T-helper 2 cell (primary cell): ENCODE measurements at places on chromosomes 7 and 10.

- no peak for DNase-seq
Observed at GRCh38 chr10:30553626-30554439, 75.7 kb downstream of the LYZL2 start.

DNA sequence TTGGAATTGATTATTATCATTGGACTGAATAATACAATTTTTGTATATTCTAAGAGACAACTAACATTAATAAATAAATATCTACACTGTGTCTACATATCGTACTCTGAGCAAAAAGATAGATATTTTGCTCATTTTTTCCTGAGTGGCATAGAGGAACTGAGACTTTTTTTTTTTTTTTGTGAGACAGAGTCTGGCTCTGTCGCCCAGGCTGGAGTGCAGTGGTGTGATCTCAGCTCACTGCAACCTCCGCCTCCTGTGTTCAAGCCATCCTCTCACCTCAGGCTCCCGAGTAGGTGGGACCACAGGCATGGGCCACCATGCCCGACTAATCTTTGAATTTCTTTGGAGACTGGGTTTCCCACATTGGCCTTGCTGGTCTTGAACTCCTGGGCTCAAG, 14.0 kb downstream of the KMT2E start:
- no peak for DNase-seq

DNA sequence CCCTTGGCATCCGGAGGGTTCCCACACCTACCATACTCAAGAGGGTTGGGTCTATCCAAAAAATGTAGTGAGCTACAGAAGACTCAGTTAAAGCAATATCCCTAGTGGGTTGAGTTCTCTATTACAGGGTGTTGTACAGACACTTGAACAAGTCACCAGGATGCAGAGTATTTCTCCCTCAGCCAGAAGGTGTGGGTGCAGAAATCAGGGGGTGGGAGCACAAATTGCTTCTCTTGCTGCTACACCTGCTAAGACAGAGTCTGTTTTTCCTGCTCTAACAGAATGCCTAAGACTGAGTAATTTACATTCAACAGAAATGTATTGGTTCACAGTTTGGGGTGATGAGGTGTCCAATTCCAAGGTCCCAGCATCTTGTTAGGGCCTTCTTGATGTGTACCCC, 433.4 kb downstream of the TCERG1L start:
- DNase-seq, result no peak

DNA sequence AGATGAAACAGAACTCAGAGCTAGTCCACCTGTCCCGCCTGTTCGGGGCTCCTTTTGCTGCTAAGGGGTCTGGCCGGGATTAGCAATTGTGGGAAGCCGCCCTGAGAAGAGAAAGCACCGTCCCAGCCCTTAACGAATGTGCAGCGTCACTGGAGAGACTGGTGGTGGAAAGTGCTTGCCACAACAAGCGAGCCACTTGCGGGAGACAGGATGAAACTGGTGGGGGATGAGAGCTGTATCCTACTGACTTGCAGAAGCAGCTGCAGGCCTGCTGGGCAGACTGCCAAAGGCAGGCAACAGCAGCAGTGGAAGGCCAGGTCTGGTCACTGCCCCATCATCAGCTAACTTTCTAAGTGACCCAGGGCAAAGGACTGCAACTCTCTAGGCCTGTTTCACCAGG, 95.4 kb downstream of the FAM53B start:
- peak; percentile 38 for DNase-seq

DNA sequence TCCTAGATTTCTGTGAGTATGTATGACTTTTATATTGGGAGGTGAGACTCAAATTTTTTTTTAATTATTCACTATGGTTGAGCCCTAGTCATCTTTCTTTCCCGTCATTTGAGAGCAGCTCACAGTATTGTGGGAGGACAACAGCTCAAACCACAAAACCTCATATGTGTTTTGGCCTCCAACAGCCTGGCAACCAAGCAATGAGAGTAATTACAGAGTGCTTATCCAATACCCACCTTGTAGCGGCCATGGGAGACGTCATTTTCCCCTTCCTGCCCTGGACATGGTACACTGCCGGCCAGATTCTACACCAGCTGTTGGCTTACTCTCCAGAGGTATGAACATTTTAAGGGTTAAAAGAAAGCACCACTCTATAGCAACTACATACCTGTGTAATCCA, 49.1 kb downstream of the DOCK4 start:
- no peak for DNase-seq

DNA sequence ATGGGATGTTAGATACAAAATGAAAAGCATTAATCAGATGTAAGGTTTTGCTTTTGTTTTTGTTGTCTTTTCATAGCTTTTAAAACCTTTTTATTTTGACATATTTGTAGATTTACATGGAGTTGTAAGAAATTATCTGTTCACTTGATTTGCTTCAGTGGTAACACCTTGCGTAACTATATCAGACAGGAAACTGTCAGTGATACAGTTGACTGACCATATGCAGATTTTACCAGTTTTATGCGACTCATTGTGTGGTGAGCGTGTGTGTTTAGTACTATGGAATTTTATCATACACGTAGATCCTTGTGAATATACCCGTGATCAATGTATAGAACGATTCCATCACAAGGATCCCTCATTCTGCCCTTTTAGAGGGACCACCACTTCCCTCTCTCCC, 701.4 kb downstream of the SUGCT start:
- DNase-seq, result no peak

DNA sequence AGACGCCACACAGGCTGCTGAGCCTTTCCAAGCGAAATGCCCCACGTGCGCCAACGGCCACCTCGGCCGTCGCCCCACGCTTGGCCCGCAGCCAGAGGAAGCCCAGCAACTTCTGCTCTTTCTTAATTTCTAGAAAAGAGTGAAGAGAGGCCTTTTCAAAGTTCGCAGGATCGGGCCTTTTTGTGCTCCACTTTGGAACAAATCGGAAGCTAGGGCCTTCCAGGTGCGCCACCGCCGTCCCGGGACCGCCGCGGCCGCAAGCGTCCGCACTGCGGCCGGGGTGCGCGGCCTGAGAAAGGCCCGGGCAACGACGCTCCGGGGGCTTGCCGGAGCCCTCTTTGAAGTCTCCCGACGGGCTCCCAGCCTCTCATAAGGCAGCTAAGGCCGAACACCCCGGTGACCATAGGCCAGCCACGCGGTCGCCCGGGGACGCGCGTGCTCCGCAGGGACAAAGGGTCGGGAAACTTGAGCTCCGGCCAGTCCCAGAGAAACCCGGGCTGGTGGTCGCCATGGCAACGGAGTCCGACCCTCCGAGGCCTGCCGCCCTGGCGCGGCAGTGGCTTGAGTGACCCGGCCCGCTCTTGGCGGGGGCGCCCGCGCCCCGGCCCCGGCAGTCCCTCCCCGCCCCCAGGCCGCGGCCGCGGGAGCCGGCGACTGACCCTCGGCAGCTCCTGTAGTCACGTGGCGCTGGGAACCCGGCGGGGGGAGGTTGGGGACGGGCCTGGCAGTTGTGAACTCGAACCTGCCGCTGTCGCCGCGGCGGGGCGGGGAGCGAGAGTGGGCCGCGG, at the start of gene REPIN1:
REPIN1 (plus strand) TSS at position 727 of the 788 bp plus-strand sequence. CDS start 890 bp downstream, outside the sequence.
- peak; percentile 91 for DNase-seq

DNA sequence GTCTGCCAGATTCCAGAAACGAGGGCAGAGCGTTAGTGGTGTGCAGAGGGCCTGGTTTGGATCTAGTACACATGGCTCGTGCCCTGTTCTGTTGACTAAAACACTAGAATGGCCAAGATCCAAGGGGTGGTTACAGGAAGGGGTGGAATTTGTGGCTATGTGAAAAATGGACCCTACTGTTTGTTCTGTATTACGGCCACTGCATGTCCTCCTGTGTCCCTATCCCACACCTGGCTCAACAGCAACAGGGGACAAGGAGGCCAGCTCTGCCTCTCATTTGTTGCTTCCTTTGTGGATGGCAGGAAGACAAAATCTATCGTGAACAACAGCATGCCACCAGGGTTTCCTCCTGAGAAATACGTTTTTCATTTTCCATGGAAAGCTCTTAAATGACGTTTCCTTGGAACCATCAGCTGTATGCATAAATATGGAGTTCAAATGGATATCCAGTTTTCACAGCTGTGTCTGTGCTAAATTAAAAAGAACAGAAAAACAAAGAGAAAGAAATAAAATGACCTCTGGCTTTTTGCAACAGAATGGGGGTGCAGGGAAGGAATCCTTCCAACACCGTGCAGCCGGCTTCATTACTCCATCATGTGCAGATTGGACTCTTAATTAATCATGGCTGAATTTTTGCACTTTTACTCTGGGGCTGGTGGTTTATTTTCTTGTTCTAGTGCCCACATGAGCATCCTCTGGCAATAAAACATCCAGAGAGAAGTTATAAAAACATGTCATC, 318.9 kb downstream of the CXCL12 start:
- DNase-seq, result no peak

GRCh38 chr10:111593578-111593977, 516.7 kb downstream of the ADRA2A start:
- DNase-seq, result no peak

DNA sequence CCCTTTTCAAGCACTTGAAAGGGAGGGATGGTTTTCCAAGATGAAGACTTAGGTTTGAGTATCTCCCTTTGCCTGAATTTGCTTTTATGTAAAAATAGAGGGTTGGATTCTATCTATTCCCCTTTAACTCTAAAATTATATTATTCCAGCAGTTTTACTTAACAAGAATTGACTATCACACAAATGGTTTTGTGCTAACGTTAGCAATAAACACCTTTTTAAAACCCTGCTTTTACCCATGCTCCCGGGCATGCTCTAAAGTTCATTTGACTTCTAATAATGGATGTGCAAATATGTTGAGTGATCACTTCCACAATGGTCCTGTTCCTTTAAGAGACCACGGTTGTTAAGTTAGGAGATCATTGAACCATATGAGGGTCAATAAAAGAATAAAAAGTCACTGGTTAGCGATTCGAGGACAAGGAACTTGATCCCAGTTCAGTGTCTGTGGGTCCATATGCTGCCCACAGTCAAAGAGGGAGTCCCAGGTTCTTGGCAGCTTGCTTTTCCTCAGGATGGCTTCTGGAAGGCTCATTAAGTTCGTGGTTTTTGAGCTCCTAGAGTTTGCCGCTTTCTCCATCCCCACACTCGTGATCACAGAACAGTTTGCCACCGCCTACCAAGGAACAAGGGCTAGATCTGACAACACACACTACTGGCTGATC, at the start of gene TMEM236:
TMEM236 (plus strand) TSS at position 421 of the 665 bp plus-strand sequence; CDS start at position 516, 95 bp downstream.
- DNase-seq, result no peak

GRCh38 chr10:113562704-113563103, 9.9 kb downstream of the HABP2 start:
- no peak for DNase-seq

DNA sequence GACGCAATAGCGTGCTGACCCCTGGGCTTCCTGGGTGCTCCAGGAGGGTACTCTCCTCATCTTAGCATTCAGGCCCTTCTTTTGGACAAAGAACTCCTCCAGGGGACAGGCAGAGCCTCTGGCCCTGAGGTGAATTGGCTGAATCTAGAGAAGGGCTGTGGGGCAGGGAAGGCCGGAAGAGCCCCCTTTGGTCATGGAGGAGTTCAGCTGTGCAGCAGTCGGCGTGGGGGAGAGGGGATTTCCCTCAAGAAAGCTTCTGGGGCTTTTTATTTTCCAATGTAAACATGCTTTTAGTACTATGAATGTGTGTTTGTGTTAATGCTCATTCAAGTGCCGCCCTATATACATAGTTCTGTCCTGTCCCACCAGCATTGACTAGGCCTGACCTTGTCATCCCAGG, 38.8 kb downstream of the FIGNL1 start:
- no peak for DNase-seq

GRCh38 chr10:62437696-62438095, 63.5 kb downstream of the ZNF365 start:
- no peak for DNase-seq

GRCh38 chr10:26567351-26567721, 129.2 kb downstream of the APBB1IP start:
- DNase-seq, result no peak

- DNase-seq, result peak; percentile 12
Observed at GRCh38 chr7:135980012-135980551, 2.9 kb upstream of the MTPN start.

DNA sequence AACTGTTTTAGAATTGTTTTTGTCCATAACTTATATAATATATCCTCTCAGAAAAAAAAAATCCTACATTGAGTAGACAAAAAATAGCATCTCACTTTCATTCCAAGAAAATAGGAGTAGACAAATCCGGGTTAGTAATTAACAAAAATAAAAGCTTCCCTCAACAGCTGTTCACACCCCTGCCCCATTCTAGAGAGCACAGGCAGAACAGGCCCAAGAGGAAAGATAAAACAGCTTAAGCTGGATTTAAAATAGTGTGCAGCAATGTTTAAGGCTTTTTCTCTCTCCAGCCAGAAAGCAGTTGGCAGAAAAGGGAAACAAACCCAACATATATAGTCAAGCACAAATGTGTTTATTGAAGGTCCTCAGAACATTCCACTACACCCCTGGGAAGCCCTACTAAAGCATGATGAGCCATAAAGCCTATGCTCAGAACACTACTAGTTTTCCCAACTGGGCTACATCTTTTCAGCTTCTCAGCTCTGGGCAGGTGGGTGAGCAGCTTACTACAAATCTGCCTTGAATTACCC, 189.9 kb downstream of the MTERF1 start:
- no peak for DNase-seq

DNA sequence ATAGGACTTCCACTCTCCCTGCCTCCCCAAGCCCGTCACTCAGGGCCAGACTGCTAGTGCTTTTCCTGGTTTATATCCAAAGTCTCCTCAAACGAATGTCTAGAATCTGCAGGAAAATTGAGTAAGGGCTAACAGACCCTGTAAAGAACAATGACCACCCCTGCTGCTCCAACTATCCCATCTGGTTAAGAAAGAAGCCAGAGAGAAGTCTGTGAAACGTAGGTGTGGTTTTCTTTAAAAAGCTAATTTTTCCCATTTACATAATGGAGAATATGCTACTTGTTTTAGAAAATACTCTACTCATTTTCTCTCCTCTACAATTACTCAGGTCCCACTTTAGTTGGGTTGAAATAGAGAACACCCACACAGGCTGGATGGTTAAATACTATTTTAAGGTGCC, 72.5 kb downstream of the FAM13C start:
- DNase-seq, result no peak

- no peak for DNase-seq
Observed at GRCh38 chr10:49595713-49596492, 14.2 kb upstream of the SLC18A3 start.

- DNase-seq, result no peak
Observed at GRCh38 chr10:52486840-52487611, 172.9 kb downstream of the DKK1 start.
